ENCODE measurements at places on chromosomes 6 and 20.

- DNase-seq: no peak
Observed at GRCh38 chr6:66814156-66814555, 1107.1 kb upstream of the EYS start.

- no peak for DNase-seq
Observed at GRCh38 chr6:167479901-167480648, 155.2 kb downstream of the TTLL2 start.

GRCh38 chr20:7736336-7736735 lies 203.9 kb downstream of the HAO1 start:
- peak; percentile 59 for DNase-seq

DNA sequence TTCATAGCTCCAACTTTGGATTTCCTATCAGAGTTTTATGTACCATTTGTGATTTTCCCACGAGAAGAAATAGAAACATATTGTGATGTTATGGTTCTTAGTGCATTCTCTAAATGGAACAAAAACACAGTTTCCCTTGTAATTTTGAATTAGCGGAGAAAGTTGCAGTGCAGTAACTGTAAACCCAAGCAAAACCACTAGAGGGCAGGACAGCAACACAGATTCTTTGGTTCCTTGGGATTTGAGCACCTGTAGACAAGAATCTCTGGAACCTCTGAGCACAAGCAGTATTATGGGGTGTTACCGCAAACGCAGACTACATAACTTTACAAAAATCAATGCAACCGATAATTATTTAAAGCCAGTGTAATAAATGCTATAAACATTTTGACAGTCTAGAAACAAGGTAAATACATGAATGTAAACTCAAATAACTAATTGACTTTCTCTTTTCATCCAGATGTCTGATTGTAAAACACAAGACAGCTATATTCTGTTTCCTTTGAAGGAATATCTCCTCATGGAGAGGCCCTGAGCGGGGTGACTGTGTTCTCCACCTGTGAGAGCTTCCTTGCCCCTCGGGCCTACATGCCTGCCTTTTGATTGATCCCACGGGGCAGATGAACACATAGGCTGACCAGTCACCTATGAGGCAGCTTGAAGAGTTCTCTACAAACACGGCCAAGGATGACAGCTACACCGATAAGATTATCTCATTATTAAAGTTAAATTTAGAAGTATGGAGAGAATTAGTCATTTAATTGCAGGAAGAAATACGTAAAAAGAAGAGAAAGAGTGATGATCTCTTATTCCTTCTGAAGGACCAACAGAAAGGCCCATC lies 67.5 kb upstream of the COL21A1 start:
- peak; percentile 56 for DNase-seq
